Mammary epithelial cell (primary cell): ENCODE measurements at places on chromosomes 11 and 22. TPM values are rescaled to one million over a fixed set of nuclear protein-coding genes. Genes with fewer than 3 reads are reported as not detected.

FAM180B gene
- not detected in 2 replicates for total RNA-seq

FGF4 gene
- not detected for total RNA-seq

IFITM10 gene
- total RNA-seq = 32.3 TPM

SELENOM gene
- total RNA-seq = 38.7 TPM

HBB gene
- total RNA-seq = not detected in 2 replicates

TTC28 gene
- total RNA-seq = 27.5 TPM

OR52E8 gene
- total RNA-seq = not detected

UPK2 gene
- not detected for total RNA-seq

AGBL2 gene
- total RNA-seq = 1.7 TPM

ANGPTL5 gene
- total RNA-seq = not detected

RTN4RL2 gene
- total RNA-seq = 0.33 TPM

EI24 gene
- total RNA-seq = 148 and 162 TPM in 2 replicates

SLC29A2 gene
- total RNA-seq = 3.2 TPM

OR2D2 gene
- 1.7 TPM for total RNA-seq

APOBEC3A gene
- not detected in 2 replicates for total RNA-seq

VWCE gene
- 0.82 and 1.5 TPM in 2 replicates for total RNA-seq

KDM4E gene
- not detected in 2 replicates for total RNA-seq

CAVIN3 gene
- total RNA-seq = 68.4 and 117 TPM in 2 replicates

TBC1D22A gene
- total RNA-seq = 27.0 and 28.2 TPM in 2 replicates

OR5M3 gene
- not detected for total RNA-seq

PHF21B gene
- 0.26 TPM in 1 of 2 replicates, not detected in the other for total RNA-seq

ENTHD1 gene
- total RNA-seq = not detected in 2 replicates

HTR3B gene
- not detected for total RNA-seq

KCNJ1 gene
- total RNA-seq = not detected in 2 replicates

UPK3A gene
- not detected in 2 replicates for total RNA-seq

B4GALNT4 gene
- total RNA-seq = 1.5 TPM

CLDN5 gene
- total RNA-seq = not detected in 2 replicates

C11orf42 gene
- total RNA-seq = not detected

APOA5 gene
- total RNA-seq = not detected in 2 replicates

MPPED2 gene
- total RNA-seq = not detected in 2 replicates

PRCP gene
- 25.5 TPM for total RNA-seq

BARX2 gene
- not detected in 2 replicates for total RNA-seq

C22orf31 gene
- not detected in 2 replicates for total RNA-seq

MPST gene
- 34.1 and 40.1 TPM in 2 replicates for total RNA-seq

HBD gene
- total RNA-seq = not detected in 2 replicates

GLYATL1 gene
- 0.50 TPM for total RNA-seq

OR5P2 gene
- 3.9 and 5.2 TPM in 2 replicates for total RNA-seq

SEZ6L gene
- not detected in 2 replicates for total RNA-seq

IL17REL gene
- total RNA-seq = not detected

ANO3 gene
- not detected in 2 replicates for total RNA-seq

MYO18B gene
- 0.17 TPM for total RNA-seq

CCDC73 gene
- total RNA-seq = 0.08 TPM in 1 of 2 replicates, not detected in the other

TRIM51 gene
- total RNA-seq = not detected

TRIM29 gene
- total RNA-seq = 204 and 256 TPM in 2 replicates

OAF gene
- 20.3 and 28.0 TPM in 2 replicates for total RNA-seq

RFPL3 gene
- total RNA-seq = not detected

SPDYC gene
- total RNA-seq = not detected

PIWIL4 gene
- not detected in 2 replicates for total RNA-seq

DGCR2 gene
- 66.1 and 67.2 TPM in 2 replicates for total RNA-seq

RAB6A gene
- total RNA-seq = 218 TPM

C11orf87 gene
- not detected for total RNA-seq

APOC3 gene
- not detected in 2 replicates for total RNA-seq
